ENCODE measurements at places on chromosomes 7 and 10.

DNA sequence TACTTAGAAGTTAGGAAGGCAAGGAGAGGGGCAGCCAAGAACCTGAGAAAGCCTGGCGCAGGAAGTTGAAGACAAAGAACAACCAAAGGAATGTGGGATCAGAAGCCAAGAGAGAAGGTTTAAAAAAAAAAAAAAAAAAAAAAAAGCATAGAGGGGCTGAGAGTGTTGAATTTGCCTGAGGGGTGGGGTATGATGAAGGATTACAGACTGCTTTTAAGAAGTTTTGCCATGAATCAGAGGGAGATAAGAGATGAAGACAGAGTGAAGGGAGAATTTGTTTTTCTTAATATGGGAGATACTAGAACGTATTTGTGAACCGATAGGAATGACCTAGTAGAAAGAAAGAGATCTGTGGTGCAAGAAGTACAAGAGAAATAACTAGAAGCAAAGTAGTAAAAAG is 6.7 kb downstream of the SLC26A4 start:
- no peak for DNase-seq

DNA sequence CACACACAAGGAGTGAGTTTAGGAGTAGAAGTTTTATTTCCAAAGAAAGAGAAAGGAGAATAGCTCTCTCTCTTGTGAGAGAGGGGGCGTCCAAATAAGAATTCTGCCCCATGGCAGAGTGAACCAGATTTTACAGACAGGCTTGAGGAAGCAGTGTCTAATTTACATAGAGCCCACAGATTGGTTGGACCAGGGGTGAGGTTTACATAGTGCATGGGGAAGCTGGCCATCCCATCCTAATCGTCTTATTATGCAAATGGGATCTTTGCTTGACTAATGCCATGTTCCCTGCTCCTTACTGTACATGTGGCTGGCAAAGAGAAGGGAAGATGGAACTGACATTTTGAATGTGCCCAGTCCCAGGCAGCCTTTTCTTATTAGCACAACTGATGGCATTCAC is 60.0 kb upstream of the ACSM6 start:
- no peak for DNase-seq

DNA sequence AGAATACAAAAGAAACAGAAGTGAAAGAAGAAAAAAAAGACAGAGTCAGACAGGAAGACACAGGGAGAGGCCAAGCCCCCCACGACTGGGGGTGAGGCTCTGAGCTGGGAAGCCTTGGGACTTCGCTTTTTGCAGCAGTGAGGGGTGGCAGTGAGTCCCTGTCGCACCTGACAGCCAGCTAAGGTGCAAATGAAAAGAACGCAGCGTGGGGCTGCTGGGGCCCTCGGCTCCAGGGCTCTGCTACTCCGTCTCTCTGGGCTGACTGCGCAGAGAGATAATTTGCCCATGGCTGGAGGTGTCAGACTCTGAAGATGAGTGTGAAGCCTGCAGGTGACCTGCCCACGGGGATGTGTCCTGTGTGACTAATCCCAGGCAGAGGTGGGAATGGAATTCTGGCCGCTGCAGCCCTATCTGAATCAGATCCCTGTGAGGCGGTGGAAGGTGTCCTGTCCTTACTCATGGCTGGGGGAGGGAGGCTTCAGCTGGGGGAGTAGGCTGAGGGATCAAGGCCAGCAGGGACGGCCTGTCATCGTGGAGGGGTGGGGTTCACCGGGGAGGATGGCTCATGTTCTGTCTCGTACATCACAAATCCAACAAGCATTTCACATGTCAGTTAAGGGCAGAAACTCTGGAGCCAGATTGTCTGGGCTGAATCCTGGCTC is 96.4 kb downstream of the SLIT1 start:
- no peak for DNase-seq

DNA sequence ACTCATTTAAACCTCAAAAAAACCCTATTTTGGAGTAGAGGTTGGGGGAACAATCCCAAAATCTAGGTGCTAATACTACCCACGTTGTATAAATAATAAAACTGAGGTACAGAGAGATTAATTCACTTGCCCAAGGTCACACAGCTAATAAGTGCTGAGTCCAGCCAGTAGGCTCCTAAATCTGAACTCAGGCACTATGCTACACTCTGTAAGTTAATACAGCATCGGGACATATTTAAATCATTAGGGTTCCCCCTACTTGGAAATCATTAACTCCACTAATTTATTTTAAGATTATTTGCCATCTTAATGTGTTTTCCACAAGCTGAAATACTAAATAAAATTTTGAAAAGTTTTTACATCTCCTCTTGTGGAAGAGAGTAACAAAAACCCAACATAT is 24.2 kb downstream of the PIP4K2A start:
- no peak for DNase-seq

DNA sequence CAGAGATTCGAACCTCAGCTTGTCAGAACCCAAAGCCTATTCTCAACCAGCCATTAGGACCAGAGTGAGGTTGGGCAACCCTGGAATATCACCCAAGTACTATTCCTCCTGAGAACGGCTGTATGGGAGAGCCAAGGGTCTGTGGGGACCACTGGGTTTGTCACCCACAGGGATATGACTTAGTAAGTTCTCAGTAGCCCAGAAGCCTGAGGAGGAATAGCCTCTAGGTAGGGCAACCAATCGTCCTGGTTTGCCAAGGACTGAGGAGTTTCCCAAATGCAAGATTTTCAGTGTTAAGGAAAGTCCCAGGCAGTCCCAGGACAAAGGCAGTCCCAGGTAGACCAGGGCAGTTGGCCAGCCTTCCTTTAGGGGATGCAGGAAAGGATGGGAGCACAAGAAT is 46.7 kb downstream of the PNLIPRP2 start:
- DNase-seq = no peak

DNA sequence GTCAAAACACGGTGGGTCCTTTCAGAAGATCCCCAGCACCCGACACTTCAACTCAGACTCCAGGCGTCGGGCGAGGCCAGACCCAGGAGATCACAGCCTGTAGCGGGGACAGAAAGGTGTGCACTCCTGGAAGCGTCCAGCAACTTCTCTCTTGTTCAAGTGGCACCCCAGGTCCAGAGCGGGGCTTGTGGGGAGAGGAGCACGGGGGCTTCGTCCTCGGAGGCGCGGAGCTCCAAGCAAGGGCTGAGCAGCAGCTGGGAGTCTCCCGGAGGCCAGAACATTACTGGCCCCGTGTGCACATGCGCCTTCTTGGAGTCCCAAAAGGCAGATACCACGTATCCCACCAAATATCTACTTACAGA is 54.9 kb downstream of the ZRANB1 start:
- DNase-seq = no peak

DNA sequence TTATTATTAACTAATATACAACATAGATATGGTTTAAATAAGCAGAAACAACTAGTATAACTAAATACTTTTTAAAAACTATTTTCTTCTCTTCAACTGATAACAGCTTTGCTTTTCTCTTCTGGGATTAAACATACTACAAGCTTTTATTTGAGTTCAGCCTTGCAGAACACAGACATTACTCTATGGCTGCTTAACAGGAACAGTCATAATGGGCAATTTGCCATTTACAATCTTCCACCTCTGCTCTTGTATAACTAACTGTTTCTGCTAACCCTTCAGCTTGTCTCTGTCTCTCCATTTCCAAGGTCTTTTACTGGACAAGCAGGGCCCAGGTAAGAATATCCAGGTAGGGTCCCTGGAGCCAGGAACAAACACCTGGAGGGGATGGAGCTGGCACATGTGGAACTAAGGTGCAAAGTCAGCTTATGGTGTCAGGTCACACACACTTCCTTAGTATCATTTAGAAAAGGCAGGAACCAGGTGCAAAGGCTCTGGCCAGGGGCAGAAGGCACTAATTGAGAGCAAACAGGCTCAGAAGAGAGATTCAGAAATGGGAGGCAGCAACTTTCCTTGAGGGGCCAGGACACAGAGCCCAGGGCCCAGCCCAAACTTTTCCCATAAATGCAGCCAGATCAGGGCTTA is 93.1 kb downstream of the STRA8 start:
- peak; percentile 30 for DNase-seq

DNA sequence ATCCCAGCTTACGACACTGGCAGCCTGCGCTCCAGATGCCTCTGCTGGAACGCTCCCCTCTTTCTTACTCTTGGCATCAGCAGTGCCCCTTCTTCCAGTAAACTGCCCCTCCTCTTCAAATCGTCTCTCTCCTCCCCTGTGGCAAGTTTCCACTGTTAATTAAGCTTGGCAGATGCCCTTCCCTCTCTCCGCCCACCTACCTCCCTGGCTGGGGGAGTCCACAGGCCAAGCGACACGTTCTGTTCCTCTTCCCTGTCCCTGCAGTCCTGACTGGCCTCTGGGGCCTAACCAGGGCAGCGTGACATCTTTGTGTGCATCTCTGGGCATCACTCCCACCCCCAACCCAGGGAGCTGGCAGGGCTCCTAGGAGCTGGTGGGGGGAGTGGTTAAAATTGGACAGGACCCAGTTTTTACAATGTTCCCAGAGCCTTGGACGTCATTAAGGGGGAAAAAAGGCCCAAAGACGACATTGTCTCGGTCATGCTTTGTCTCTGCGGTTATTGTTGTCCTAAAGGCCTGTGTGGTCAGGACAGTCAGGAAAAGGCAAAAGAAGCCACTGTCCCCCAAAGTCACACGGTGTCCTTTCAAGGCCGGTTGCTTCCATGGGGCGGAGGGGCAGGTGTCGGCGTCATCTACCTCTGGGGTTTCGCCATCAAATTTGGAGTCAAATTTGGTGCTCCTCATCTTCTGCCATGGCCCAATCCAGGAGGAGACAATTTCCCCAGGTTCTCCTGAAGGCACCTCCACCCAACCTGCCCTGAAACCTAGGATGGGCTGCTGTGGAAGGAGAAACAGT is 54.2 kb downstream of the DLG5 start:
- DNase-seq = peak; percentile 71

- no peak for DNase-seq
Measured at GRCh38 chr7:97006816-97007582, 1.6 kb downstream of the DLX6 start.

DNA sequence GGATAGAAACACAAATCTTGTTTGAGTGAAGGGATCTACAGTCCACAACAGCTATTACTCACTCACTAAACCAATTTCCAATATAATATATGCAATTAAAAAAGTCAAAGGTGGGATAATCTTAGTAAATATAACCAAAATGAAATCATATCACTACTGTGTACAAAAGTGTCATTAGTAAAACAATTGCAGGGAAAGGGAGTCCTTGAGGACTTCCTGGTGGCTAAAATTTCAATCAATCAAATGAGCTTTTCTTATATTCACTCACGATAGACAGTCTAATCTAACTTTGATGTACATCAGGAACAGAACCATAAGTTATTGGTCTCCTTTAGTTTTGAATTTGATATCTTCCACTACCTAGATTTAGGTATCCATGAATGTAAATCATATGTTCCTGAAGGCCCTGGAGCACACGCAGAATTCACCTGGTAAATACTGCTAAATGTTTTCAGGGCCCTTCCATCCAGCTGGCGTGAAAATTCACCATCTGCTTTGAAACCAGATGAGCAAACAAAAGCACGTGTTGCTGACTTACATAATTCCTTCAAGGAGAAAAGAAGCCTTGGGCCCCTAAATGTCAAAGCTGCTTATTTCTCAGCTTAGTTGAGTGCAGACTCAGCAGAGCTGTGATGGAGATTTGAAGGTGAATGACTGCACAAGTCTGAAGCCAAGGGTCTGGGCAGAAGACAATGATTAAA is 159.3 kb upstream of the TMEM196 start:
- DNase-seq = no peak

All from astrocyte of the spinal cord (primary cell).